ENCODE measurements at places on chromosomes 7 and 10.

DNA sequence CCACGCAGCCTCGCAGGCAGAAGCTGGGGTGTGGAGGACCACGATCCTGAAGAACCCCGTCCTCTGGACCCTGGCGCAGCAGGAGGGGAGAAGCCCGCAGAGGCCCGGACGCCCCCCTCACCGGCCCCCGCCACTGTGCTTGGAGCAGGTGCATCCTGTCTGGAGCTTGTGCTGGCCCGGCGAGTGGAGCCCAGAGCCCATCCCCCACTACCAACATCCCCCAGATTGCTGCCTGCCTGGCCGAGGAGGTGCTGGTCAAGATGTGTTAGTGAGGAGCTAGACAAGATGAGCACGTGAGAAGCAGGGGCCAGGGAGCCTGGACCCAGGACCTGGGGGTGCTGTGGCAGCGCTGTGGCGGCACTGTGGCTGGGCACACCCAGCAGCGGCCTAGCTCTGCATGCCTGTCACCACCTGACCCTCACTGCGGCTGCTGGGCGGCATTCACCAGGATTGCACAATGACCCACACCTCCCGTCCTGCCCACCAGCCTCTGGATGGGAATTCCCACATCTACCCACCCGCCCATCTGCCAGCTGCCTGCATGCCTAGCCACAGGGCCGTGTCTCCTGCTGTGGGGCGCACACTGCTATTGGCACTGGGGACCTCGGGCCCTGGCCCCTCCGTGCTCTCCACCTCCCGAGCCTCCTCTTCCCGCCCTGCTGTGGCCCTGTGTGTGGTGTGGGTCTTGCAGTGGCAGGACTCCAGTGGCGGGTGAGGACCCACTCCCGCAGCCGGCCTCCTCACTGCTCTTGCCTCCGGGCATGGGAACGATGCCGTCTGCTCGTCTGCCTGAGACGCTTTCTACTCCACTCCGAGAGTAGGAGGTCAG, 11.8 kb downstream of the GPR146 start:
- no peak for DNase-seq

GRCh38 chr7:45055594-45056219, 33.1 kb downstream of the NACAD start:
- no peak for DNase-seq

- DNase-seq = no peak
Observed at GRCh38 chr10:71219918-71220688, 7.7 kb downstream of the UNC5B start.

GRCh38 chr7:20299145-20299544, 31.6 kb upstream of the ITGB8 start:
- DNase-seq = no peak

DNA sequence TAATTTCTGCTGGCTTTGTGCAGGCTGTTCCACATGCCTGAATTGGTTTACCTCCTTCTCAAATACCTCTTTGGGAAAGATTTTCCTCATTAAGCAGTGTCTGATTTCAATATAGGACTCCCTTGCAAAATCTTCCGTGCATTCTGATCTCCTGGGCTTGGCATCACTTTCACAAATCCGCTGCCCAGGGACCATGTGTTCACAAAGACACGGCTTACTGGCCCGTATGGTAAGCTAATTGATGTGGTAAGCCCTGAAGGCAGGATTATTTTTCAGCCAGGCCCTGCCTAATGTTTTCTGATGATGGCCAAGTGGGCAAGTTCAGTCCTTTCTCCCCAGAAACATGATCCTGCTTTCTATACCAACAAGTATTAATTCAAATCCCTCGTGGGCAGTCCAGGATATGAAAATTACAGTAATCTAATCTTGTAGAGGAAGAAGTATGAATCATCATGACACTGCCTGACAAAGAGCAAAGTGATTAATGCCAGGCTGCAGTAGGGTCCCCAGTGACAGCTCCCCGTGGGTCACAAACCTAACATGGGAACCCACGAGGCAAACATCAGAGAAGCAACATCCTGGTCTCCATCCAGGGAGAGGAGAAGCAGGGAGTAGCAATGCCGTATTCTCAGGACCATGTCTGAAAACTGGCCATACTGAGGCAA, 11.6 kb upstream of the SVIL start:
- peak; percentile 31 for DNase-seq

- DNase-seq = no peak
Observed at GRCh38 chr10:13839430-13839990, 252.7 kb downstream of the PRPF18 start.

GRCh38 chr10:77606751-77607150, 30.9 kb downstream of the KCNMA1 start:
- DNase-seq = no peak

GRCh38 chr7:42639930-42640329, 271.9 kb downstream of the C7orf25 start:
- DNase-seq = no peak

- no peak for DNase-seq
Observed at GRCh38 chr10:103465411-103466179, 6.9 kb upstream of the CALHM1 start.

- no peak for DNase-seq
Observed at GRCh38 chr10:26697922-26698608, 564 bp downstream of the PDSS1 start.

DNA sequence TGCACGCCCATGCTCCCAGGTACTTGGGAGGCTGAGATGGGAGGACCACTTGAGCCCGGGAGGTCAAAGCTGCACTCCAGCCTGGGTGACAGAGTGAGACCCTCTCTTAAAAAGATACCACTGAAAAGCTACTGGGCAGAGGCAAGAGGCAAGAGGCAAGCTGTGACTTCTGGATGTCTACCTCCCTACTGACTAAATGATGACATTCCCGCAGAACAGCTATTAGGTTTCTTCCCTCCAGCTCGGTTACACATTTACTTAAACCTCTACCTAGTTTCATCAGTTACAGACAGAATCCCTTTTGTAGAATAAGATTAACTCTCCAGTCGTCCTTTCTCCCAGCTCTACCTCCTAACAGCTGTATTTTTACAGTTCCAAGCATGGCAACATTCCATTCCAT, 21.2 kb downstream of the RHEB start:
- DNase-seq = no peak

DNA sequence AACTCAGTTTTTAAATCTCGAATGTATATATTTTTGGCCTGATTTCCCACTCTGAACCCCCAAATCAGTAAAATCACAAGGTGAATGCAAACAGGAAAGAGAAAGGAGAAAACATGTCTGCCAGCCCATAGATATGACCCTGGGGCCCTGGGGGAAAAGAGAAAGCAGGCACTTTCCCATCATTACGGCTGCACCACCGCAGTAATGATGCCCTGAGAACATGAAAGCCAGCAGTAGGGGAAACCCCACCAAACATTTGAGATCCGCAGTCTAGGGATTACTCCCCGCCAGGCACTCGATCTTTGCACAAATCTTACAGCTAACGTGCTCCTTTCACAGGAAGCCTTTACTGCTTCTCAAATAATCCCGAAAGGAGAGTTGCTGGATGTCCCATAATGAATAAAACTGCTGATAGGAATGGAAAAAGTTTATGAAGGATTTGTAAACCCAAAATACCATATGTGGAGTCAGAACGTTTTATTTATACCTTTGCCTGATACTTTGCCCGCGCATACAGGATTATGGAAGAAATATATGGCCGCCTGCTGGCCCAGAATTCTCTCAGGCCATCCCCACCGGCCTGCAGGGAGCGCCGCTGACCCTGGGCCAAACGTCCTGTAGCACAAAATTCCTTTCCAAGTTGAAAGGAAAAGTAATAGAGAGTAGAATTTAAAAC, 180.0 kb upstream of the INHBA start:
- no peak for DNase-seq

- DNase-seq = no peak
Observed at GRCh38 chr10:58282615-58283014, 13.7 kb downstream of the CISD1 start.

DNA sequence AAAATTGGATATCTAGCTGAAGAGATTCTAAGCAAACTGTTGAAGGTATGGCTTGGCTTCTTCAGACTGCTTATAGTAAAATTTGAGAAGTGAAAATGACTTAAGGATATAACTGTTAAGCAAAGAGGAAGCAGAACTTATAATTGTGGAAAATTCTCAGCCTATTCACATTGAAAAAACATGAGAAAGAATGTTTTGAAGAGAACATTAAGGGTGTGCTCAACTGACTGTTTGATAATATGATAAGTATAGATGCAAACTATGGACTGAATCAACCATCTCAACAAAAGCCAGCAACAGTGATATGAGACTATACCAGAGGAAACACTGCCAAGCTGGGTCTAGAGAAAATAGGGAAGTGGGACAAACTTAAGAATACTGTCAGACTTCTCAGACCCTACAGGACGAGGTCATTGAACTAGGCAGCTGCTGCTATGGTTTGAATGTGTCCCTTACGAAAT, 133.1 kb upstream of the PPP1R3A start:
- DNase-seq = no peak

DNA sequence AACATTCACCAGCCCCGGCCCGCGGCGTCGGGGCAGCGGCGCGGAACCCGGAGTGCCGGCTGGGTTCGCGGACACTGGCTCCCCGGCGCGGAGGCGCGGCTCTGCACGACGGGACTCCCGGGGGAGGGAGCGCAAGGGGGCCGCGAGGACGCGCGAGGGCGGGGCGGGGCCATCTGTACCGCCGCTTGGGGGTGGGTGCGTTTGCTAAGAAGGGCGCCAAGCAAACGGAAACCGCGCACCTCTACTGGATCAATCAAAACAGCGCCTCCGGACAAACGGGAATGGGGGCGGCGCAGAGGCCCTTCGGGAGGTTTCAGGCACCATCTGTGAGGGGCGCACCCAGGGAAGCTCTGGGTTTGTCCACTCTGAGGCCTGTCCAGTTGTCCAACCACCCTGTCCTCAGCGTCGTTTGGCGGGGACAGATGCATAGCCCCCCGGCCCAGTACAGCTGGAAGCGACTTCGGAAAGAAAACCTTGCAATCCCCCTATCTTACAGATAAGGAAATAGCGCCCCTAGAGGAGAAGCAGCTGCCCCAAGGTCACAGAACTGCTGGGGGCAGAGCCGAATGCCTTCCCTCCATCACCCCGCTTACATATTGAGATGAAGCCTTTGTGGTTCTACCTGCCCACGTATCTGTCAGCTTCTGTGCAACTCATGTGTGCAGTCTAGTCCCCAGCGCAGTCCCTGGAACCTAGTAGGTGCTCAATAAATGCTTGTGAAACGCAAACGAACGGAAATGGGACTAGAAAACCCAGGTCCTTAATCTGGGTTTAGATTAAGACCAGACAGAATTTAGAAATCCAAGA, 10.7 kb upstream of the SLIT1 start:
- peak; percentile 67 for DNase-seq

DNA sequence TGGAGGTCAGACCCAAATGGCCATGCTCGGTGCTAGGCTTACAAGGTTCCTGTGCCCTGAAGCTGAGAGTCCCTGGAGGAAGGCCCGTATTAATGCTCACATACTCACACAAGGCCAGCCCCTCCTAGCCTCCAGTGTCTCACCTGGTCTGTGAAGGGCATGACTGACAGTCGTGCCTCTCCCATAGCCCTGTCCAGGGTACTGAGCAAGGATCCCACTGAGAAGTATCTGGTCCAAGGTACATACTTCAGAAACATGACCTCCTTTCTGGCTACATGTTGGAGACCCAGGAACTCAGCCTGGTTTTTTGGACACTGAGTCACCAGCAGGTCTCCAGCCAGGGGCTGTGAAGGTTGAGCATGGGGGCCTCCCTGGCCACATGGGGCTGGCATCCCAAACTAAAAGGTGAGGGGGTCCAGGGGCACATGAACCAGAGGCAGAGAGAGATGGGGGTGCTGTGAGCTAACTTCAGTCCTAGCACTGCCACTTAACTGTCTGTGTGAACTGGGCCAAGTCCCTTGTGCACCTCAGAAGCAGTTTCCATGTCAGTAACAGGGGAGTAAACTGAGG, 17.6 kb upstream of the RASGEF1A start:
- DNase-seq = no peak

- no peak for DNase-seq
Observed at GRCh38 chr10:131983780-131984179, 2.1 kb upstream of the BNIP3 start.

GRCh38 chr7:47142867-47143175, 439.1 kb downstream of the TNS3 start:
- no peak for DNase-seq

DNA sequence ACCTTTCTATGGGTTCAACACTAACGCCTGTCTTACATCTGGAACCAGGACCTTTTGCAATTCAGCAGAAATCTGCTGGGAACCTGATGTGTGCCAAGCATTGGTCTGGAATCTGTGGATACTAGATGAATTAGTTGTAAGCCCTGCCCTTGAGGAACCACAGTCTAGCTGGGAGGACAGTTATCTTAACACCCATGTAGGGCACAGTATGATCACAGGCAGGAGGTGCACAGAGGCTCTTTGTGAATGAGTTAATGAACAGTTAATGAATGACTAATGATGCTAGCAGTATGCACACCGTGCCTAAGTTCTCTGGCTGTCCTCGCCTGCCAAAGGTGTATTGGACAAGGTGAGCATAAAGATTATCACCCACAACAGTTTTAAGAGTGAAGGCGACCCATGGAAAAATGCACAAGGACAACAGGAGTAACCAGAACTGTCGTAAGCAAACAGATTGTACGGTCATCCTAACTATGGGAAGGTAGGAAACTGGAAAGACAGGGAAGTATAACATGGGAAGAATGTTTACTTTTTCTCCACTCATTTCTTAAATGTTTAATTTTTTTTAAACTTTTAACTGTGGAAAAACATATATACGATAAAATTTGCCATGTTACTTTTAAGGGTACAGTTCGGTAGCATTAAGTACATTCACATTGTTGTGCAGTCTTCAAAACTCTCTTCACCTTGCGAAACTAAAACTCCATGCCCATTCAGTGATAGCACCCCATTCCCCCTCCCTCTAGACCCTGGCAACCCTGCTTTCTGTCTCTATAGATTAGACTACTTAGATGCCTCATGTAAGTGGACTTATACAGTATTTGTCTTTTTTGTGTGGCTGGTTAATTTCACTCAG, 139.9 kb downstream of the CXCL12 start:
- DNase-seq = no peak

DNA sequence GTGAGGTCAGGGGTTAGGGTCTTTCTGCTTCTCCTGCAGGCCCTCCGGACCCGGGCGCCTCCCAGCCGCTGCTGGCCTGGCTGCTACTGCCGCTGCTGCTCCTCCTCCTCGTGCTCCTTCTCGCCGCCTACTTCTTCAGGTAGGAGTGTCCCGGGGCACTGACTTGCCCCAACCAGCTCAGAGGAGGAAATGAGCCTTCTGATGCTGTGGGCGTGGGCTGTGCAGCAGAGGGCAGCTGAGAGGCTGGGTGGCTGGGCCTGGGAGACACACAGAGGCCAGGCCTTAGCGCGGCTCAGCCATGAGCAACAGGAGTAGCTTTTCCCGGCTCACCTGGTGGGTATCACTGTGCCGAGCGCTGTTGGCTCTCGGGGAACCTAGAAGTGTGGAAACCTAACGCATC, 78.9 kb downstream of the MKI67 start:
- peak; percentile 82 for DNase-seq

DNA sequence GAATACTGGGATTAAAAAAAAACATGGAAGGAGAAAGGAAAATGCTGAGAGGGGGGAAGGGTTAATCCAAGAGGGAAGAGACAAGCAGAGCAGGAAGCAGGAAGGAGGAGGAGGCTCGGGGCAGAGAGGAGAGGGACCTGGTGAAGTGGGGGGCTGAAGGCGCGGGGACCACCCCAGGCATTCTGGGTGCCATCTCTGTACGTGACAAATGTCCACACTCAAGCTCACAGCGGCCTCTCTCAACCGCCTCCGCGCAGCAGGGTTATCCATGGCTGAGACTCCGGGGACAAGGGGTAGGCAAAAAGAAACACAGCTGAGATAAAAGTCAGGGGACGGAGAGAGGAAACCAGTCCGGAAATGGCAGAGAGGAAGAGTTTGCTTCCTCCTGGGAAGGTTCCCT, 33.9 kb downstream of the EN2 start:
- DNase-seq = no peak
